ENCODE measurements at places on chromosomes 2 and 18. TPM values are rescaled to one million over a fixed set of nuclear protein-coding genes. Genes with fewer than 3 reads are reported as not detected.

GRCh38 chr2:46385786-46386577, 88.8 kb downstream of the EPAS1 start:
- peak; percentile 59 for DNase-seq
- H3K27me3 ChIP-seq = peaks cover 3% of the 10 kb centered on the region
- no peaks in the 10 kb centered on the region for H3K36me3 ChIP-seq
- H3K4me1 ChIP-seq = no peaks in the 10 kb centered on the region
- no peak overlapping the region for H3K4me3 ChIP-seq

DNA sequence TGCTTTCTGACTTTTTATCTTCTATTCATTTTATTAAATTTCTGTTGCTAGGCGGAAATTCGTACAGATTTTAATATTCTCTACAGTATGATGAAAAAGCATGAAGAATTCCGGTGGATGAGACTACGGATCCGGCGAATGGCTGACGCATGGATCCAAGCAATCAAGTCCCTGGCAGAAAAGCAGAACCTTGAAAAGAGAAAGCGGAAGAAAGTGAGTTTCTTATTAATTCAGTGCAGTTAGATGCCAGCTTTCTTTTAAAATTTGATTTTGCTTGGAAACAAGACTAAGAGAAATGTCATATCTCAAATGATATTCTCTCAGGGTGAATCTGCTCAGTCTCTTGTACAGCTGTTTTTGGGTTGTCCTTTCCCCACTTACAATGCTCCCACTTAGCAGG, 84.3 kb downstream of the MGAT5 start:
- H3K27me3 ChIP-seq = no peaks in the 10 kb centered on the region
- H3K4me3 ChIP-seq = no peak overlapping the region
- H3K36me3 ChIP-seq = peaks cover 5% of the 10 kb centered on the region
- H3K4me1 ChIP-seq = no peaks in the 10 kb centered on the region
- DNase-seq = no peak

Gene SLC4A5
- total RNA-seq = 2.3 TPM

DNA sequence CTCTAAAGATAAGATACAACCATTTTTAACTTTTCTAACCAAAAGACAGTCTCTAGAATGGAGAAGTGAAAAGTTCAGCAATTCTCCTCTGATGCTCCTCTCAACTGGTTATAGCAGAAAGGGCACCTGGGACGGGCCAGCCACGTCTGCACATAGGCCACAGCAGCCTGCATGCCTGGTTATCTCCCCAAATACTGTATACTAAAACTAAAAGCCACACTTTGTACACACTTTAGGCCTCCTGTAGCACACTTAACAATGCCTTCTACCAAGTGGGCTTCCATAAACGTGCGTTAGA, 179.1 kb downstream of the ANKRD44 start:
- no peak for DNase-seq
- no peak overlapping the region for H3K4me3 ChIP-seq
- no peaks in the 10 kb centered on the region for H3K27me3 ChIP-seq
- H3K27ac ChIP-seq = no peak overlapping the region
- H3K4me1 ChIP-seq = no peaks in the 10 kb centered on the region

GRCh38 chr18:7141287-7141686, 23.7 kb upstream of the LAMA1 start:
- H3K4me1 ChIP-seq = no peaks in the 10 kb centered on the region
- H3K4me3 ChIP-seq = no peak overlapping the region
- H3K27me3 ChIP-seq = peaks cover 21% of the 10 kb centered on the region
- DNase-seq = no peak
- H3K36me3 ChIP-seq = no peaks in the 10 kb centered on the region

Gene ITPRIPL1
- total RNA-seq = 0.86 TPM

DNA sequence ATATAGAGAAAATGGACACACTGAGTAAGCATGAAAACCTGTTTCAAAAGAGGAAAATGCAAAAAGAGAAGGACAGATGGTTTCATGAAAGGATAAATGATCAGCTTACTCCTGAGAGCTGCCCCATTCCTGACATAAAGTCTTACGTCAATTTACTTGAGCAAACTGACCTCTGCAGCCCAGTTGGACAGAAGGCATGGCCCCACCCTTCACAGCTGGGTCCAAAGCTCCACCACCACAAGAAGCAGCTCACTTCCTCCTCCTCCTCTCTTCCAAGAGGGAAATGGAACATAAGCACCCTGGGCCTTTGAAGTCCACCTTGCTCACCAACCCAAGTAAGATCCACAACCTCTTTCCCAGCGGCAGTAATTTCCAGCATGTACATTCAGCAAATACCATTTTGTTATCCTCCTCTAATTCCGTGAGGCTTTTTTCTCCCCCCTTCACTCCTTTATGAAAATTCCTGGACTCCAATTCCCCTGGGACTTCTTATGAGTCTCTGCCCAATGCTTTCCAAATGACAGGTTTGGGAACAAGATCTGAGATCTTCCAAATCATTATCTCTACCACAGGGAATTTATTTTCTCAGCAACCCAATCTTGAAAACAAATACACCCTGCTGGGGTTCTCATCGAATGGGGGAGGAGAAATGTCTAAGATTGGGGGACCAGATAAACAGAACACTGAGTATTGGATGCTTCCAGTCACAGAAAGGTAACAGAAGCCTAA, 10.1 kb downstream of the COL4A4 start:
- H3K36me3 ChIP-seq = peaks cover 2% of the 10 kb centered on the region
- H3K27ac ChIP-seq = no peak overlapping the region
- DNase-seq = no peak
- H3K4me3 ChIP-seq = no peak overlapping the region
- H3K4me1 ChIP-seq = no peaks in the 10 kb centered on the region

DNA sequence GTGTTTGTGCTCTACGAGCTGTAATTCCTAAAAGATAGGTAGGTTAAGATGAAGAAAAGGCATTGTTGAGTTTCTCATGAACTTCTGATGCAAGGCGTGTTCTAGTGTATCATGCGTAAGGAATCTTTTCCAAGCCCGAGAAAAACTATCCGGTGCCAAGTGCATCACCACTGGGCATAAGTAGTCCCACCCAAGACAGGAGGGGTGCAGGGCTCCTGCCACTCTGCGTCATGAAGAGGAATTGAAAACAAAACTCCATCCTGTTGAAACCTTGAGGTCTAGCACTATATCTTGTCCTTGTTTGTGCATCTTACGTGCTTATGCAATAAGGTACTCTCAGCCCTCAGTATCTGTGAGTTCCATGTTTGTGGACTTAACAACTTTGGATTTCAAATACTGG, 45.7 kb downstream of the RAB31 start:
- H3K27ac ChIP-seq = no peak overlapping the region
- H3K4me1 ChIP-seq = peaks cover 31% of the 10 kb centered on the region
- H3K4me3 ChIP-seq = no peak overlapping the region
- H3K36me3 ChIP-seq = no peaks in the 10 kb centered on the region

DNA sequence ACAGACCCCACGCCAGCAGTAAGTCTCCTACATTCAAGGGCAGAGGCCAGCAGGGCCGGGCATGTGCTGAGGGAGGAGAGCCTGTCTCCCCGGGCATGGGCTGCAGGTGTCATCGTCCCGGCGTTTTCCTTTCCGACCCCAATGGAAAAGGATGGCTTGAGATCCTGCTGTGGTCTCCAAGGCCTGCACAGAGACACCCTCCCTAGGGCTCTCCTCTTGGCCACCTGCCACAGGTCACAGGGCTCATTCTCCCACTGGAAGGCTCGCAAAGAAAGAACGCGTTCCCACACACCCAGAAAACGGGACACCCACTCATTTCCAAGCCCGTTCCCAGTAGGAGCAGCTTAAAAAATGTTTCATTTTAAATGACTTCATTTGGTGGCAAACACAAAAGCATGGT, 41.0 kb downstream of the DIPK1C start:
- H3K27me3 ChIP-seq = peaks cover 24% of the 10 kb centered on the region
- H3K4me3 ChIP-seq = no peak overlapping the region
- no peak overlapping the region for H3K27ac ChIP-seq
- no peaks in the 10 kb centered on the region for H3K4me1 ChIP-seq

Gene ACADL
- total RNA-seq = not detected

Gene ESCO1
- total RNA-seq = 14.6 TPM

GRCh38 chr2:74772046-74772445, 61.9 kb upstream of the HK2 start:
- DNase-seq = no peak
- no peaks in the 10 kb centered on the region for H3K36me3 ChIP-seq
- no peaks in the 10 kb centered on the region for H3K27me3 ChIP-seq
- no peak overlapping the region for H3K4me3 ChIP-seq
- peak overlapping the region; percentile 77 for H3K27ac ChIP-seq

- H3K4me1 ChIP-seq = peaks cover 78% of the 10 kb centered on the region
- DNase-seq = no peak
- H3K4me3 ChIP-seq = peak overlapping the region; percentile 76
- peak overlapping the region; percentile 97 for H3K27ac ChIP-seq
- H3K27me3 ChIP-seq = no peaks in the 10 kb centered on the region
- H3K36me3 ChIP-seq = peaks cover 33% of the 10 kb centered on the region
These were observed 1.0 kb downstream of the ZNF532 start for GRCh38 chr18:58865701-58866065.

DNA sequence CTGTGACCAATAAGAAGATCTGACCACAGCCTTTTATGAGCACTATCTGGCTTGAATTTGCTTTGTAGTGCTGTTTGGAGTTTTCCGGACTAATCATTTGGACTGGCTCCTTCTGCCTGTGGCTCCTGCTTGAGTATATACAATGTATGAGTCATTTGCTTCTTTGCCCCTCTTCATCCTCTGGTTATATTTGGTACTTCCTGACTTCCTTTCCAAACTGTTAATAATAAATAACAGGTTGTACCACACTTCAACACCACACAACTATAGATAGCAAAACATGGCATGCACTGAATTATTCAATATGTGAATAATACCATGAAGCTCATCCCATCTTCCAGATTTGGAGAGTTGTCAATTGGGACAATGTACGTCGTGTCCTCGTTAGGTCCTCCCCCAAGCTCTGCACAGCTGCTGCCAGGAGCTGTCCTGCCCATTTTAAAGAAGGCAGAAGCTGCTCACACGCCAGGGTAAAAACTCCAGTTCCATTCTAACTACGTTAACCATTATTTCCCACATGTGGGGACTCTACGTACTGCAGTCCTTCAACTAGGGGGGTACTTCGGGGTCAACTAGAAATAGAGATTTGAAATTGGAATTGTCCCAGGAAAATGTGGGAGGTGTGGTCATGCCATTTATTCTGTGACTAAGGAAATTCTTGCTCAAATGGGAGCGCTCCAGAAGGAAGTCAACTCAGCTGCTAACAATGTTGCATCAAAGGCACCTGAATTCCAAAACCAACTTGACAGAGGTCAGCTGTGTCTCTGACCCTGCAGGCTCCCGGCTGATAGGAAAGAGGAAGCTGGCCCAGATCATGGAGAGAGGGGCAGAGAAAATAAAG, 38.1 kb downstream of the ST8SIA5 start:
- no peak overlapping the region for H3K4me3 ChIP-seq
- H3K4me1 ChIP-seq = no peaks in the 10 kb centered on the region
- no peak overlapping the region for H3K27ac ChIP-seq
- H3K36me3 ChIP-seq = no peaks in the 10 kb centered on the region
- no peak for DNase-seq

Gene SLC9A2
- total RNA-seq = not detected

Gene PGAP1
- 21.3 TPM for total RNA-seq

Gene CFAP65
- not detected for total RNA-seq

- H3K36me3 ChIP-seq = peaks cover 19% of the 10 kb centered on the region
- H3K4me1 ChIP-seq = peaks cover 35% of the 10 kb centered on the region
- no peak overlapping the region for H3K27ac ChIP-seq
- no peak for DNase-seq
- H3K4me3 ChIP-seq = no peak overlapping the region
These were observed 117.6 kb downstream of the METTL8 start for GRCh38 chr2:171316220-171316619.

Gene MEP1B
- not detected for total RNA-seq

Gene TRIM54
- total RNA-seq = not detected

GRCh38 chr2:10382354-10383061, 65.6 kb downstream of the ODC1 start:
- H3K27me3 ChIP-seq = no peaks in the 10 kb centered on the region
- no peak overlapping the region for H3K4me3 ChIP-seq
- H3K36me3 ChIP-seq = no peaks in the 10 kb centered on the region
- peaks cover 53% of the 10 kb centered on the region for H3K4me1 ChIP-seq
- no peak for DNase-seq

DNA sequence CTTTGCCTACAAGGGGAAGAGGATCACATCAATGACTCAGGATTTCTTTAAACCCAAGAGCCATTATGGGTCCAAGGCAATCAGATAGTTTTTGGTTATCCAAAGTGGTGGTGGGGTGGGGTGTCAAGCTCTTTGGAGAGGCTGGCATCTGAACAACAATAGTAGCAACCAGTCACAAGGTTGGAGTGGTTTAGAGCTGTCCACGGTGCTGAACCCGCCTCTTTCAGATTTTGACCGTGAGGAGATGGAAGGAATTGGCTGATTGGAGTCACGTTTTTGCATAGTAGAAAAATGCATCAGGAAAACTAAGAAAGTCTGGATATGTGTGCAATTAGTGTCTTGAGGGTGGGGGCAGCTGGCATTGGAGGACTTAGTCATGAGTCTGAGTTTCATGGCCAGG, 159.9 kb downstream of the LOXHD1 start:
- no peaks in the 10 kb centered on the region for H3K36me3 ChIP-seq
- no peak overlapping the region for H3K27ac ChIP-seq
- no peaks in the 10 kb centered on the region for H3K4me1 ChIP-seq
- DNase-seq = no peak
- peaks cover 13% of the 10 kb centered on the region for H3K27me3 ChIP-seq
- H3K4me3 ChIP-seq = no peak overlapping the region

GRCh38 chr18:37508207-37508606, 57.4 kb downstream of the CELF4 start:
- H3K4me1 ChIP-seq = no peaks in the 10 kb centered on the region
- no peak overlapping the region for H3K27ac ChIP-seq
- H3K27me3 ChIP-seq = no peaks in the 10 kb centered on the region
- no peaks in the 10 kb centered on the region for H3K36me3 ChIP-seq

DNA sequence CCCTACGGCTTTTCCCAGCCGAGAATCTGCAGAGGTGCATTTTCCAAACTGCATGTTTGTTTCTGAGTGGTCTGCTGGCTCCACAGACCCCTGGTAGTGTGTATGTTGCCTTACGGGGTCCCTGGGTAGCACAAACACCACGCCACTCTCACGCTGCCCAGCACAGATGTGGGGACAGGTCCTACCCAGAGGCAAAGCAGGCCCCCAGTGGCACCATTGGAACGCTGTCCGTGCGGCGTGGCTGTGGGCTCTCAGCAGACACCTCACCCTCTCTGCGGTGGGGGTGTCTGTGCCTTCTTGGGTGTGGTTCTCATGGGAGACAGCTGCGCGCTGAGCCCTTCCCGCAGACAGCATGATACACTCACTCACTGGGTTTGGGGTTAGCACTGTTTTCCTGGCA, 137.4 kb downstream of the NFATC1 start:
- peaks cover 40% of the 10 kb centered on the region for H3K27me3 ChIP-seq
- H3K36me3 ChIP-seq = no peaks in the 10 kb centered on the region
- H3K27ac ChIP-seq = no peak overlapping the region
- DNase-seq = no peak

DNA sequence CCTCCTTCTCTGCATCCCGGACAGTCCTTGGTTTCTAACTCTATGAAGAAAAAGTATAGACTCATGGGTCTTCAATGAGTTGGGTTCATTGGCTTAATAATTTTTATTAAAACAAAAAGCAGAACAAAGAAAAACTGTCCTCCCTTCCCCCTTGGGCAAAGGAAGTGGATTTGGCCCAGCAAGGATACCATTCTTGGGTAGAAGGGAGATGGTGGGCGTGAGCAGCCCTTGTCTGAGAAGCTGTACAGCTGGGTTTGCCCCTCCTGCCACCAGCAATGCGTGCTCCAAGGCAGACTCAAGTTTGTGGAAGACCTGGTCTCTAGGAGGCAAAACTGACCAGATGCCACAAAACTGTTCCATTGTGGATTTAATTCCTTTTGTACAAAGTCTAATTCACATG, 12.7 kb downstream of the PCARE start:
- no peak overlapping the region for H3K4me3 ChIP-seq
- peaks cover 4% of the 10 kb centered on the region for H3K27me3 ChIP-seq
- H3K27ac ChIP-seq = no peak overlapping the region
- DNase-seq = no peak

Gene GNAL
- 1.3 TPM for total RNA-seq

Gene MC5R
- not detected for total RNA-seq
